Keratinocyte (primary cell): ENCODE measurements at places on chromosomes 12 and 14. TPM values are rescaled to one million over a fixed set of nuclear protein-coding genes. Genes with fewer than 3 reads are reported as not detected.

DNA sequence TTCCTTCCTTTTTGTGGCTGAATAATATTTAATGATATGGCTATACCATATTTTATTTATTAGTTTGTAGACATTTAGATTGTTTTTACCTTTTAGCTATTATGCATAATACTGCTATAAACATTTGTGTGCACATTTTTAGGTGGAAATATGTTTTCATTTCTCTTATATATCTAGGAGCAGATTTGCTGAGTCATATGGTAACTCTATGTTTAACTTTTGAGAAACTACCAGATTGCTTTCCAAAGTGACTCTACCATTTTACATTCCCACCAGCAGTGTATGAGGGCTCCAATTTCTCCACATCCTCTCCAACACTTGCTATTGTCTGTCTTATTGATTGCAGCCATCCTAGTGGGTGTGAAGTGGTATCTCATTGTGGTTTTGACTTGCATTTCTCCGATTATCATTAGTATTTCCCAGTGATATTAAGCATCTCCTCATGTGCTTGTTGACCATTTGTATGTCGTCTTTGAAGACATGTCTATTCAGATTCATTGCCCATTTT lies 160.2 kb downstream of the KICS2 start:
- no peak for DNase-seq

GRCh38 chr14:90828642-90829487 lies 12.6 kb upstream of the TTC7B start:
- no peak for DNase-seq

Gene RPL6
- 1,620 to 2,338 TPM (median 2,192 TPM) in 3 replicates for polyA plus RNA-seq

- DNase-seq = no peak
Measured at GRCh38 chr14:55869397-55870049, 248.7 kb upstream of the PELI2 start.

DNA sequence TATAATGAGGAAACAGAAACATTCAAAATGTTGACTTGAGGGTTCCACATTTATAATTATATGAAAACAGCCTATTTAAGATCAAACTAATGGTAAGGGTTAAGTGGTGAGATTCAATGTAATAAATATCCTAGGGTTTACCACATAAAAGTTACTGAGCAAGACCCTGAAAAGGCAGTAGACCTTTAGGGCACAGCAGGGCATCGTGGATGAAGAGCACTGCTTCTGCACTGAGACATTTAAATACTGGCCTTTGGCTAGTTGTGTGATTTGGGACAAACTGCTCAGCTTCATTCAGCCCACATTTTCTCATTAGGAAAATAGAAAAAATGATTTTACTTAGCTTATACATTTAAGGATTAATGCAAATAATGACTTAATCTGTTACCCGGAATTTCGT lies 42.0 kb downstream of the CNTN1 start:
- DNase-seq = no peak

DNA sequence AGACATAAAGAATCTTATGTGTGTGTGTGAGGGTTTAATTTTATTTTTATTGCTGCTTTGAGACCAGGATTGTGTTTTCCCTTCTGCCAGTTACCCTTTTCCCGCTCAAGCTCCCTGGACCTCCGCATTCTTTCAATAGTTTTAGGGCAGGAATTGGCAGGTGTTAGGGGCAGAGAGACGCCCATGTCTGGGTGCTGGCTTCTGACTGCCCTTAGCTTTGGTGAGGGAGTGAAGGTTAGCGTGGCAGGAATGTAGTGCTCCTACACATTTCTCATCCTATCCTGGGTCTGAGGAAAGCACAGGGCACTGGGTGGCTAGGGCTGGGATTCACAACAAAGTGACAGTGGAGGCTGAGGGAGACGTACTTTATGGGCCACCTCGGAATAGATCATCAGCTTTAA lies 428.1 kb downstream of the ZFP36L1 start:
- DNase-seq = no peak

GRCh38 chr14:75987201-75987970 lies 1.8 kb downstream of the IFT43 start:
- no peak for DNase-seq

- DNase-seq = no peak
Measured at GRCh38 chr14:56895154-56895553, 84.9 kb upstream of the OTX2 start.

DNA sequence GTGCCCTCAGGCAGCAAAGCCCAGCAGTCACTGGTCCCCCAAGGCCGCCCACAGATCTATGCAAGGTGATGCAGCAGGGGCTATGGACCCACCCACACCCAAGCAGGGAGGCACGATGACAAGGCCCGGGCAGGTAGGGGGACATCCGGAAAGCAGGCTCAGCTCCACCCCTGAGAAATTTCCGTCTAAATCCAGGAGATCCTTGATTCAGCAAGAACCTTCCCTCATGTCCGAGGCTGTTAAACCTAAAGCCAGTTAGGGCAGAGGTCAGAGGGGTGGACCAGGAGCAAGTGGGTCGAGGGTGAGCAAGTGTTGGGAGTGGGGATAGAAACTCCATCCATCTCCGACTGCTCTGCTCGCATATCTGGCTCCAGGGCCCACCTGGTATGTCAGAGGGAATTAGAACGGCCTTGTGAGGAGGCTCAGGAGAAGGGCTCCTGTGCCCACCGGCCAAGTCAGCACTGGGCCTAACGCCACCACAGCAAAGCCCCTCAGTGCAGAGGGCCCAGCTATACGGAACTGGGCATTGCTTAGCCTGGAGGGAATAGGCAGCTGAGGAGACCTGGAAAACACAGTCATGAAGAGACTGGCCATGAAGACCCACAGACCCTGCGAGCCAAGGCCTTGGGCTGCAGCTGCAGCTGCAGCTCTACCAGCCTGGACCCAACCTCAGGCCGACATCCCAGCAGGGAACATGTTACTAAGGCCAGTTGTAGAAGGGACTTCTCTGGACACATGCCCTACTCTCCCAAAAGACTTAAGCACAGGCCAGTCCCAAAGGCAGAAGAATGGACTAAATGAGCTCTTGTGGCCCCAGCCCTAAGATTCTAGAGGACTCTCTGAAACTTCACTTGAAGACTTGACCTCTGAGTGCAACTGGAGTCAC lies 34.3 kb downstream of the DAD1 start:
- no peak for DNase-seq

Gene OR10G3
- polyA plus RNA-seq = not detected in 3 replicates

Gene ZC2HC1C
- polyA plus RNA-seq = 0.23 to 0.68 TPM (median 0.32 TPM) in 3 replicates

DNA sequence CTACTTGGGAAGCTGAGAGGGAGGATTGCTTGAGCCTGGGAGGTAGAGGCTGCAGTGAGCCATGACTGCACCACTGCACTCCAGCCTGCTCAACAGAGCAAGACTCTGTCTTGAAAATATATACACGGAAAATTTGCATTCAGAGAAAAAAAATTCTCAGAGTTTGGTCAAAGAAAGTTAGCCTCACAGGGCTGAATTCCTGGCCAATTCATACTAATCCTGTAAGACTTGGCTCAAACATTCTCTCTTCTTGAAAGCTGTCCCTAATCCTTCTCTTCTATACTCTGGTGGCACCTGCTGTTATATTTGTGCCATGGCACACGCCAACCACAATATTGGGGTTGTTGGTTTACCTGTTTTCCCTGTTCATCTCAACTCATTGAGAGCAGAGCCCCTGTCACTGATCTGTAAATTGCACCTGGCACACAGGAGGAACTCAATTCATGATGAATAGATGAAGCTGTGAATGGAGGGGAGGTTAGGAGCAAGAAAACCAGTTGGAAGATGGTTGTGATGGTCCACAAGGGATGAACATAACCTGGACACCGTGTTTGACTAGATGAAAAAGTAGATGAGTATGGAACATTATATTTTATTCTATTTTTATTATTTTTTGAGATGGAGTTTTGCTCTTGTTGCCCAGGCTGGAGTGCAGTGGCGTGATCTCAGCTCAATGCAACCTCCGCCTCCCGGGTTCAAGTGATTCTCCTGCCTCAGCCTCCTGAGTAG lies 36.8 kb upstream of the SPTSSA start:
- no peak for DNase-seq

DNA sequence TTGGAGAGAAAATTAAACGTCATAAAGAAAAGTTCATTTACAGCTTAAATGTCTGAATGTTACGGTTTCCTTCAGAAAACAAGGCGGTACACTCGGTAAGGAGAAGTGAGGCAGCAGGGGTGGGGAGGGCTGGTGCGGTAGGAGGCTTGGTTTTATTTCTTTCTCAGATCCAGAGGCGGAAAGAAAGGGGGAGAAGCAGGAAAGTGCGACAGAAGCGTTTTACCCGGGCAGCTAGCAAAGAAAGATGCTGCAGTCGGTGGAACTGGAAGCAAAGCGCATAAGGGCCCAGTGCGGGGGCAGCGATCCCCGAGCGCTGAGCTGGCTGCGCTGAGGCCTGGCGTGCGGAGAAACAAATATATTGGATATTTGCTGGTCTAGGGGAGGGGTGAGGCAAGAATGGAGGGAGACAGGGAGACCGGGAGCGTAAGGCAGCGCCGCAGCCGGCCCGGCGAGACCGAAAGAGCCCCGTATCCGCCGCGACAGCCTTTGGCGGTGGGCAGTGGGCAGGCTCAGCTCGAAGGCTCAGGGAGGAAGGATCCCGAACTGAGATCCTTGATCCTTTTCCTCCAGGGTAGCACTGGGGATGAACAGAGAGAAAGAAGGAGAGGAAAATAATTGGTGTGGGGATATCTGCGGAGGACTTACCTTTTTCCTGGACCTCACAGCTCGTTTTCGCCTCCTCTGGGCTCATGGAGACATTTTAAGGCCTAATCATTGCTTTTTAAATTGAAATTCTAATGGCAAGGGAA lies 6.4 kb upstream of the HOXC11 start:
- DNase-seq = no peak

- no peak for DNase-seq
Measured at GRCh38 chr14:95493503-95493902, 22.9 kb downstream of the SYNE3 start.

DNA sequence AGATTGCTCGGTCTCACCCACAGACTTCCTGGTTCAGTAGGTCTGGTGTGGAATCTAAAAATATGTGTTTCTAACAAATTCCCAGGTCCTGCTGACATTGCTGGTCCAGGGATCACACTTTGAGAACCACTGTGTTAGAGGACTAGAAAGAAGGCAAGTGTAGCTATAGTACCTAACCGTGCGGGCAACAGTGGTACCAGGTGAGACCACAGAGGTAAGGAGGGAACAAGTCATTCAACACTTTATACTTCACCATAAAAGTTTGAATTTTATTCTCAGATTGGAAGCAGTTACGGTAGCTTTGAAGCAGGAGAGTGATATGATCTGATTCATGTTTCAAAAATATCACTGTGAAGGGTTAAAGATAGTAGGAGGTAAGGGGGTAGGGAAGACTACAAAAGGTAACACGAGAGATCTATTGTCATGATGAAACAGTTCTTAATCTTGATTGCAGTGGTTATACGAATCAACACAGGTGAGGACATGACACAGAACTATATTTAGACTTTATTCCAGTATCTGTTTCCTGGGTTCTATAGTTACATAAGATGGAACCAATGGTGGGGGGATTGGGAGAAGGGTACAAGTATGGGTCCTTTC lies 73.5 kb downstream of the CDK17 start:
- DNase-seq = no peak

GRCh38 chr14:74348735-74349463 lies 628 bp downstream of the VRTN start:
- DNase-seq = no peak

Gene DEPDC4
- polyA plus RNA-seq = 1.1 to 2.4 TPM (median 1.5 TPM) in 3 replicates

Gene GLIPR1L2
- 0.29 to 0.66 TPM (median 0.41 TPM) in 3 replicates for polyA plus RNA-seq

DNA sequence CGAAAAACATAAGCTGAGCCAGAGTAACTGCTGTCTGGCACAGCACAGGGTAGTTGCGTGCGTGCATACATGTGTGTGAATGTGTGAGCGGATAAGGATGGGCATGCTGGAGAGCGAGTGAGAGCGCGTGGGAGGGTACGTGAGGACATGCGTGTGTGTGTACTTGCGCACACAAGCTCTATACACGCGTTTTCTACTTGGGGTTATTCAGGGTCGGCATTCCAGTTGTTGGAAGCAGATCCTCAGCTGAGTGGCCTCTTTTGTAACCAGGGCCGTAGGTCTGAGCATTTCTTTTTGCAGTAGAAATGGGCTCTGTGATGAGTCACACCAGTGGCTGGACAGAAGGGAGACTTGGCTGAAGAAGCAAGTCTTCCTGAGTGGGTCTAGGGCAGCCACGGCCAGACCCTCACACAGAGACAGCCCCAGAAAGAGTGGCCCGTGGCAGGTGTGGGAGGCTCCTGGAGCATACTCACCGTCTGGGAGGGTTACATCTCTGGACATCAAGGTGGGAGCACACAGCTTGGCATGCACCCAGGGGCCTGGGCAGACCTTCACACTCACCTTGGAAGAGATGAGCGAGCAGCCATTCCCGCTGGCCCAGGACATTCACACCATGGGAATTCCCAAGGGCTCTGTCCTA lies 78.0 kb downstream of the LRRC74A start:
- DNase-seq = no peak

Gene GRIN2B
- under 0.01 TPM in 1 of 3 replicates, not detected in the others for polyA plus RNA-seq

Gene GLIPR1L1
- polyA plus RNA-seq = not detected in 3 replicates

Gene SCN8A
- 0.58 to 1.2 TPM (median 1.1 TPM) in 3 replicates for polyA plus RNA-seq

DNA sequence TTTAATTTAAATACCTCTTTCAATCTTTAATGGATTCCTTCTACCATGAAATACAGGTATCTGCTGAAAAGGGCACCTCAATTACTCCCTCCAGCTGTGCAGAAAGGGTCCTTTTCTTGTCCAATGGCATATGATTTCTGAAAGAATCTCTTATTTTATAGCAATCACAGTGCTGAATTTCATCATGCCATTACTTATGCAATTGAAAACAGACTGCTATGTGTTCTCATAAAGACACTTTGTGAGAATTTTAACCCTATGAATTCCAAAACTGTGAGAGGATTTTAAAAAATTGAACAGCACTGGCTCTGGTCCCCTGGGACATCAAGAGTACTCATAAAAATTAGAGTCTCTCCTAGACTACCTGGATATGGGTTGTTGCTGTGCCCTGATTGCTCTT lies 45.9 kb upstream of the CNOT2 start:
- DNase-seq = no peak

GRCh38 chr14:80955416-80955941 lies at the start of gene TSHR:
Gene TSHR (plus strand): TSS chr14:80955621. CDS start chr14:80955681, 60 bp downstream.
- DNase-seq = no peak

Gene CCDC196
- not detected in 3 replicates for polyA plus RNA-seq

Gene KRT5
- polyA plus RNA-seq = 14,274 to 15,814 TPM (median 15,322 TPM) in 3 replicates

DNA sequence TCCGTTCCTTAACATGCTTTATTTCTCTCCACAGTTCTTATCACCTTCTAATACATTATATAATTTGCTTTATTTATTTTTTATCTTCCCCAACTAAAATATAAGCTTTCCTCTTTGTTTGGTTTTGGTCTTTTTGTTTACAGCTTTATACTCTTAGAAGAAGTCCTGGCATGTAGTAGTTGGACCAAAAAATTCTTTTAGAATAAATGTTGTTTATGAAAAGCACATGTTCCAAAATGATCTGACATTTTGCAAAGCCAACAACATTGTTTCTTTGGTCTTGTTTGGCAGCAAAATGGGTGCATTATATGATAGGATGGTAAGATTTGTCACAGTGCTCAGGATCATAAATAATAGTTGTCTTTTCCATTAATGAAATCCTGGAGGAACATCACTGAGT lies 312.5 kb downstream of the LRIG3 start:
- DNase-seq = no peak

DNA sequence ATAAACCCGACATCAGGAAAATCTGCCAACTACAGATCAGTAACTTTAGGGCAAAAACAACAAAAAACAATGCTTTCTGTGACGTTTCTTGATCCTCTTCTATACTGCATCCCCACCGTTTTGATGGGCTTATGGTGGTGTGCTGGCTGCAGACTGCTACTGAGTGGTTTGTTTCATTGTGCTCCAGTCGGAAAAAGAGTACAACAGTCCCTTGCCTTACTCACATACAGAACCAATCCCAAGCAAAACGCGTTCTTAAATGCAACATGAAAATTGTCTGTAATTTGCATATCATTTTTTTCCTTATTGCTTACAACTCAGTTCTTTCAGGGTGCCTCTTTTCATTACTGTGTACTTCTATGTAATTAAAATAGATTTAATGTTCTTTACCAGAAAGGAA lies 2.3 kb downstream of the ETV6 start:
- no peak for DNase-seq
